Esophagus mucosa (tissue), 1 donor: ENCODE measurements at places on chromosomes 3 and 15. TPM values are rescaled to one million over a fixed set of nuclear protein-coding genes. Genes with fewer than 3 reads are reported as not detected.
A peak's percentile ranks its signal among the peaks of the same experiment; 100 is the strongest.

The MAP1A gene
- total RNA-seq: 0.76 TPM

The ACAP2 gene
- 43.4 TPM for total RNA-seq

The LYZL4 gene
- not detected for total RNA-seq

- no peak for ATAC-seq
These were observed 36.3 kb upstream of the MEX3B start for GRCh38 chr15:82081914-82082762.

- ATAC-seq: no peak
These were observed 57.3 kb downstream of the CEP63 start for GRCh38 chr3:134543113-134543512.

DNA sequence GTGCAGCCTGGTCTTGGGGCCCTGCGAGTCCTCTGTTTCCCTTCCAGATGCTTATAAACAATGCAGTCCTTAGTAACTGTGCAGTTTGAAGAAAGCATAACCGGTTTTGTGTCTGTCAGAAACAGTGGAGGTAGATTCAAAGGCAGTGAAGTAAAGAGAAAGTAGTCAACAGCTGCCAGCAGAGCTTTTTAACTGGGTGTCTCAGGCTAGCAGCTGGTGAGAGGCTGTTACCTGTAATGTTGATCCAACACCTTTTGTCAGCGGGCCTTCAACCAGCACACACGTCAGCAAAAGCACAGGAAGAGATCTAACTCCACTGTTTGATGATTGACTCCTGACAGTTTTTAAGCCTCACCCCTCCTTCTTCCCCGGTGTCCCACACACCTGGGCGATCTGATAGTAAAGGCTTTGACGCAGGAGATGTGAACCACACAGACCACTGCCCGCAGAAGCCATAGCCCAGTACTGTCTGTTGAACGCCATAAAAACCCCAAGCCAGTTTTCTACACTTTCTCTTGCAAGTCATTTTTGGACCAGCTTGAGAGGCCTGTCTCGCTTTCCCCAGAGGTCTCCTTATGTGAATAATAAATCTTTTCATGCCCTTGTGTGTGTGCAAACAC, 178.0 kb downstream of the FMN1 start:
- peak; percentile 27 for ATAC-seq

DNA sequence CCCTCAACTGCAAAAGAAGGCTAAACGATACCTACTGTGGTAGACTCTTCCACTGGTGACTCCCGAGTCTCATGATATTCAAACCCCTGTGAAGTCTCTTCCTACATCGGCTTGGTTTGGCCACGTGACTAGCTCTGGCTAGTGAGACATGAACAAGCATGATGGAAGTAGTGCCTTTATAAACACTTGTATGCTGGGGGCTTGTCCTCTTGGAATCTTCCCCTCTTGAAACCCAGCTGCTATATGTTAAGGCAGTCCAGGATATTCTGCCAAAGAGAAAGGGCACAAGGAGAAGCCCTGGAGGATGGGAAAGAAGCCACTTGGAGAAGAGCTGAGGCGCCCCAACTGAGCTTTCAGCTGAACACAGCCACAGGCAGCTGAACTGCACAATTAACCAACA, 16.4 kb downstream of the RBP1 start:
- no peak for ATAC-seq

The SELENOK gene
- 23.7 TPM for total RNA-seq

GRCh38 chr3:196763179-196763578, 23.5 kb downstream of the PAK2 start:
- no peak for ATAC-seq

The AP2M1 gene
- 235 TPM for total RNA-seq

The CYP1A2 gene
- total RNA-seq: not detected

The SCAPER gene
- total RNA-seq: 19.5 TPM

- no peak for ATAC-seq
These were observed 247.7 kb downstream of the IL20RB start for GRCh38 chr3:137205394-137206045.

DNA sequence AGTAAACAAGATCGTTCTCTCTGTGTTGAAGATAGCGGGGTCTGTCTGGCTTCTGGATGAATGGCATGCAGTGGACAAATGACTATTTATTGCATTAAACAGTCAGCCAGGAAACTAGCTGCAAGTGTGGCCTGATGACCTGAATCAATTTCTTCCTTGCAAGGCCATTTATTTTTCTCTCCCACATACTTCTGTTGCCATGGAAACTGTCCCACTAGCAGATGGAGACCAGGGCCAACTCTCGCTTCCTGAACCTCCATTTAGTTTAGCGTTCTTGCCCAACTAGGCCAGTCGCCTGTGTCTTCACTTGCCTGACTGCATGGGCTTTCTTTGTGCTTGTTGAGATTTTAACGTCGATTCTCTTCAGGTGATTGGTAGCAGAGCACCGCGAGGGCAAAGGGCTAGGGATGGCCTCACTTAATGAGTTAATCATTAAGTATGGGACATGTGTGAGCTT, 27.6 kb downstream of the LMCD1 start:
- ATAC-seq: no peak

- ATAC-seq: no peak
These were observed 9.1 kb downstream of the HCN4 start for GRCh38 chr15:73359651-73360050.

The RETNLB gene
- total RNA-seq: not detected

The P2RY1 gene
- total RNA-seq: 20.5 TPM

DNA sequence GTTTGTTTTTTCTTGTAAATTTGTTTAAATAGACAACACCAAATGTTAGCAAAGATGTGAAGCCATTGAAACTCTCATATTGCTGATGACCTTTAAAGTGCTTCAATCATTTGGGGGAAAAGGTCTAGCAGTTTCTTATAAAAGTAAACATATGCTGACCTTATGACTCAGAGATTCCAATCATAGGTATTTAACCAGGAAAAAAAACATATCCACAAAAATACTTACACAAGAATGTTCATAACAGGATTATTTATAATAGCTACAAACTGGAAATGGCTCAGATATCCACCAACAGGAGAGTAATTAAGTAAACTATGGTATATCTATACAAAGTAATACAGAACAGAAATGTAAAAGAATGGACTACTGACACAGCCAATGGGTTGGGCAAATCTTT, 27.1 kb upstream of the RORA start:
- no peak for ATAC-seq

GRCh38 chr3:183489455-183490210, 61.2 kb upstream of the MCF2L2 start:
- peak; percentile 75 for ATAC-seq

DNA sequence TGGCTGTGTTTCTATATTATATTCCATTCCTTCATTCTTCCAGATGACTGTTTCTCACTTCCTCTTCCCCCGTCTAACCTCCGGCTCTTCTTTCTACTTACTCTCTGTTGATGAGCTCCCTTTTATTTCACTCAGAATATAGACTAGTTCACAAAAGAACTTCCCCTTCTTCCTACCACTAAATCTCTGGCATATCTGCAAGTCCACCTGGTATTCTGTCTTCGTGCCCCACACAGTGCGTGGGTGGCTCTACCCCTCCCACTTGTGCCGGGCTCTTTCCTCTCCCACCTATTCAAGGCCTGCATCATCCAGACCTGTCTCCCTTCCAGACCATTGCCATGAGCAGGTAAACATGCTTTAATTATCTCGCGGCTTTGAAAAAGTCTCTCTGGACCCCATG, 73.0 kb downstream of the SCN10A start:
- no peak for ATAC-seq

DNA sequence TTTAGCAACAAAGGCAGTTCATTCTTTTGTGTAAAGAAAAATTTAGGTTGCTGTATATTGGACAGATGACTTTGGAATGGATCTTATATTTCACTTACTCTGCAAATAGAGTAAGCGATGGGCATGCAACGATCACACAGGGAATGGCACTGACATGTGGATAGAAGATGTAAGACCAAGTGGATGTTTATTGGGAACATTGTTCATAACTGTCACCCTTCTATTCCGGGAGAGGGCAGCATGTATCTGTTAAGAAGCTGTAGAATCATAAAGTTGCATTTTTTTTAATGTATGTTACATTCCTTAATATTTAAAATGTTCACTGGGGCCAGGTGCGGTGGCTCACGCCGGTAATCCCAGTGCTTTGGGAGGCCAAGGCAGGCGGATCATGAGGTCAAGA, 41.2 kb downstream of the HPS3 start:
- no peak for ATAC-seq

The GPR87 gene
- 36.8 TPM for total RNA-seq

- no peak for ATAC-seq
These were observed 610.2 kb downstream of the ZNF385D start for GRCh38 chr3:21140785-21141184.

The LTF gene
- total RNA-seq: 108 TPM

The CLEC3B gene
- 3.1 TPM for total RNA-seq

The KIF7 gene
- 0.60 TPM for total RNA-seq

The SNX22 gene
- total RNA-seq: 0.28 TPM
